Stimulated activated effector memory CD8-positive, alpha-beta T cell treated with anti-CD3 and anti-CD28 coated beads, Interleukin-12 subunit alpha, Interleukin-12 subunit beta, amount 100 ng/mL, for 72 hours (primary cell): ENCODE measurements at places on chromosomes 12 and 14.
A peak's percentile ranks its signal among the peaks of the same experiment; 100 is the strongest.

DNA sequence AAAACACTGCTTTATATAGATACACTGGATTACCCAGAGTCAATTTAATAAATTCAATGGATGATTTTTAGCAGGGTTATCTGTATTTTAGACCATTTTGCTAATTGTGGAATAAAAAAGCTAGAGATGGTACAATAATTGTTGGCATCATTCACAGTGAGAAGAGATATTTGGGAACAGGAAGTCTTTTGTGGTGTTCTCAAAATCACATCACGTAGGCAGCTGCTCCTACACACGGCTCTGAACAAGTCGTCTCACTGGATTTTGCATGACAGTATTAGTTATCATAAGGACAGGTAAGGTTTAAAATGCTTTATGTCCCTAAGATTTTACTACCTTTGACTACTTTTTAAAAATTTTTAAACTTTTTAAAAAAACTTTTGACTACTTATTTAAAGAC is 52.0 kb downstream of the PAPLN start:
- DNase-seq: no peak

DNA sequence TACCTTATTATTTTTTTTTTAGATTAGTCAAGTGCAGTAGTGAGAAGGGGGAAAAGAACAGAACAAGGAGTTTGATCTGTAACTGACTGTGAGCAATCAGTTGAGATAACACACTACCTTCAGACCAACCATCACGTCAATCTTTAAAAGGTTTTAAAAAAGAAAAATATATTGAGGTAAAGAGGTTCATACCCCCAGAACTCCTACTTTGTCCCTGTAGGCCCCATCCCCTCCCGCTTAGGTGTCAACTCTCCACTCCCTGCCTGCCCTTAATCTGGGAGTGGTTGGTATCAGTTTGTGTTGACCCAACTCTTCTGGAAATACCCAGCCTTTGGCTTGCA is 16.2 kb downstream of the MMP14 start:
- DNase-seq: no peak

DNA sequence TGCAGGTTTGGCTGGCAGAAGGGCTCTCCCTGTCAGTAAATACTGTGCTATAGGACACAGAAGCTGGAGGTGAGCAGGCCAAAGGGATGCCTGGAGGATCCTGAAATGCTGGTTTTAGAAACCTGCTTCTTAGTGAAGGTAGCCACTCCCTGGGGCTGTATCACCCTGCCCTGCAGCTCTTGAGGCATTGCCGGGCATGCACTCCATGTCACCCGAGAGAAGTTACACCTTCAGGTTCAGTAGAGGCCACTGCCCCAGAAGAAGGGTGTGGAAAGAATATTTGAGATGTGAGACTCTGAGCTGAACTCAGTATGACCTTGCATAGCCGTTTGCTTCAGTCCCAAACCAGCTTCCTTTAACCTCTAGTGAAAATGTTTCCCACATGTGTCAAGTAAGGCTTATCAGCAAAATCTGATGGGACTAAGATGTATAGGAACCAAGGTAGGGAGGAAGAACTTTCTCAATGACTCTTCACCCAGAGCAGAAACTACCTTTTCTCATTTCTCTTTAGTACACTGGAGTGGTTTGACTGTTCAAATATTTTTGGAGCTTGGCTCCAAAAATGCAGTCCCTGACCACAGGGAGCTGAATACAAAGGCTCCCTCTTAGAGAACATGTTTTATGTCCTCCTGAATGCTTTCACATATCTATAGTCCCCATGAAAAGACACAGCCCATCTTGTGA is 164.5 kb upstream of the DYRK2 start:
- no peak for DNase-seq

DNA sequence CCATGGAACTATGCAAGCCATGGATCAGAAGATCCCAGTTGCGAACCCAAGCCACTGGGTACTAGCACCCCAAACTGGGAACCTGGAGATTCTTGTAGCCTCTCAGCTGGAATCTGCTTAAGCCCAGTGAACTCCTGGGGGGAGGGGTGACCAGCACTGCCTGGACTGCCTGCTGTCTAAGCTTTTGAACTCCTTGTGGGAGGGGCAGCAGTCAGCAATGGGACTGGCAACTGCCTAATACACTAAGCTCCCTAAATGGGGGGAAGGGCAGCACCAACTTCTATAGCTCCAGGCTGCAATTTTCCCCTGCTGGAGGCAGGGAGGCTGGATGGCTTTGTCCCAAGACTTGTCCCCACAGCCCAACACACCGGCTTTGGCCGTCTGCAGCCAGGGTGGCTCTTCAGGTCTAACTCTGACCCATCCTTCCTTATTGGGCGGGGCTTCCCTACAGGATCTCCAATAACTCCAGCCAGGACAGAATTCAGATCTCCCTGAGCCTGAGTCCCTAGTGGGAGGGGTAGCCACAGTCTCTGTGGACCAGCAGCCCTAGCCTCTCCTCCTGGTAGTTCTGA is 485.1 kb downstream of the SOX5 start:
- DNase-seq: no peak

DNA sequence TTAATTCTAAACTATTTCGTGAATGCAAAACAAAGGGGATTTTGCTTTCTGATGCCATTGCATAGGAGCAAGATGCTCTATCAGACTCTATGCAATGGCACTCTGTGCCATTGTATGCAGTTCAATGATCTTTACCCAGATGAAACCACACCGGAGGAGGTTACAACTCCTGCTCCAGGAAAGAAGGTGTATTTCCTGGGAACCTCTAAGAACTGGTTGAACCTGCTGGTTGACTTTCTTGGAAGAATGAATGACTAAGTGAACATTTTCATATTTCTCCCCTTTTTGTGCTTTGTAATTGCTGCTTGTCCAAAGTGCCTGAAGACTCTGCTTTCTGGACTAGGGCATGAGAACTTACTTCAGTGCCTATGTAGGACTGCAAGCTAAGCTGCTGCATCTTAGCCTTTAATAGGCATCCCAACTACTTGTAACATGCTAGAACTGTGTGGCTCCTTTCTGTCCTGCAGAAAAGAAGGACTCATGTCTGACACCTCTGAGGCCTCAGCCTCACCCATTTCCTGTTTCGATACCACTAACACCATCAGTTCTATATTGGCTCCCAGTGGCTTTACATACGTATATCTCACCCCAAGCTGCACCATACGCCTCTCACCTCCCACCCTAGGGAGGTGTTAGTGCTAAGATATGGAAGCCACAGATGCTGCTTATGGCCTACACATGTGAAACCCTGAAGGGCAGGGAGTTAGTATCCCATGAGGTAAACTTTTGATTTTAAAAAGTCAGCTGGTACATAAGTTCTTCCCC is 193.5 kb upstream of the CNOT2 start:
- DNase-seq: peak; percentile 6

DNA sequence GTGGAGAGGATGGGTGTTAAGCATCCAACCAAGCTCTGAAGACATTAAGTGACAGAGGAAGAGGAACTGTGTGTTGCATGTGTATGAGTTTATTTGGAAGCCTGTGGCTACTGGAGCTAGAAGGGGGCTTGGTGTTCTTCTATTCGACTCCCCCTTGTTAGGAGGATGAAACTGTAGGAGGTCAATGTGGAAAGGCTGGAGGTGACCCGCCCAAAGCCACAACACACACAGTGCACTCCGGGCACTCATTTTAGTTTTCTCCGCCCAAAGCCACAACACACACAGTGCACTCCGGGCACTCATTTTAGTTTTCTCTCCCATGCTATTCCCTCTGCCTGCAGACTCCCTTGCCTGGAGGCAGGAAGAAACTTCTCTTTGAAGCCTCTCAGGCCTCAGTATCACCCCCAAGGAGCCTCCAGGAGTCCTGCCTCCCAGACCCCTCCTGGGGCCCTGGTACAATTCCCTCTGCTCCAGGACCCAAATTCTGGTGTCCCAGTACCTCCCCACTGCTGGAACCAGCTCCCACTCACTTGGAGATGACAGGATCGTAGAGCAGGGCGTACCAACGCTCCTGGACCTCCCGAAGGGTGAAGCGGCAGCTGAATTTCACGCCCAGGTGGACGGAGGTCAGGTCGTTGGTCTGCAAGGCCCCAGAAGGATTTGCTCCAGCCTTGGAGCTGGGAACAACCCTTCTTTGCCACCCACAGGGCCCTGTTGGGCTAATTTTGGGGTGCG is 3.8 kb downstream of the MCRS1 start:
- DNase-seq: no peak

GRCh38 chr14:101980700-101981099 is 16.3 kb downstream of the DYNC1H1 start:
- no peak for DNase-seq

GRCh38 chr12:27472604-27473003 is 26.1 kb downstream of the SMCO2 start:
- DNase-seq: no peak

DNA sequence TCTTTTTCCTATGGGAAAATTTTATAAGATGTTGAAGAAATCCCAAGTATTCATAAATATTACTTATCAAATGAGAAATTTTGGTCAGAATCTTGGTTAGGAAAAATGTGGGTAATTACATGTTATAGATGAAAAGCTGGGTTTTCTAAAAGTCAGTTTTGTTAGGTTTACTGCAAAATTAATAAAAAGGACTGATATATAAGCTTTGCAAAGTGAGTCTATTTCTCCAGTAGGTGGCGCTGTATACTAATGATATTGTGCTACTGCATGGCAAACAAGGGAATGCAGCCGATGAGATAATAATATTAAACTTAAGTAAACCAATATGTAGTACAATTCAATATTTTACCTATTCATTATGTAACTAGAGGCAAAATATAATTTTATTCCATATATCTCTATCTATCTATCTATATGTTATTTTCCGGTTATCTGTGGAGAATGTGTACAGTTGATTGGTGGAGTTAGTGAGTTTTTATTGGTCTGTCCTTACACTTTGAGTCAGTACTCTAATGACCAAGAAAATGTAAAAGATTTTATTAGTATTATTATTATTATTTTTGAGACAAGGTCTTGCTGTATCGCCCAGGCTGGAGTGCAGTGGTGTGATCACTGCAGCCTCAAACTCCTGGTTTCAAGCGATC is 32.9 kb downstream of the MIPOL1 start:
- DNase-seq: no peak

GRCh38 chr14:73223049-73223448 is 14.3 kb upstream of the PAPLN start:
- DNase-seq: no peak

DNA sequence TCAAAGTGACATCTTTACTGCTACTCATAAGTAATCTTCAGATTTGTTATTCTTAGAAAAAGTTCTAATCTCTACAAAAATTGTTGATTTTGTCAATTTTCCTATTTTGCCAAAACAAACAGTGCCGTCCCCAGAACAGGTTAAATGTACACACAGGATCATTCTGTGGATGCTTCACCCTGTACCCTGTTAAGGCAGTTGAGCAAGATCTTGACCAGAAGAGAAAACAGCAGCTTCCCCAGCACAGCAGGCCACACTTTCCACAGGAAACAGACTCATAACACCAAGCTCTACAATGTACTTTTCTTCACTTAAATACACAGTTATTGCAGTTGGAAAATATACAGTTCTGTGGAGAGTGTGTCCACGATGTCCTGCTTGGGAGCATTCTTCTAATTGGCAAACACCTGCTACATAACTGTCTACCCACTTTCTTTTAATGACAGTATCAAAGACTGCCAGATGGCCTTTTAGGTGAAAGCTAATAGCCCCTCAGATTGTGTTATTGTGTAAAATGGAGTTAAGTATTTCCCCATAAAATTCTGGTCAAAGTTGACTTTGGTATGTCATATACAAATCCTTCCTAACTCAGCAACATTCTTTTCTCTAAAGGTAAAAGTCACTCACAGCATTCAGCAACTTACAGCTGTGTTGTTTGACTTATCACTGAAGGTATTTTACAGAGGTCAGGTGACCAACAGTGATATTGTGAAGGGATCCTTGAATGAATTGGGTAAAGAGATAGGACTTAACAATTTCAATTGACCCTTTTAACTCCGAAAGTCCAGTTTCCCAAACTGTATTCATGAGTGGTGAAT is 77.0 kb downstream of the SEC23A start:
- no peak for DNase-seq

DNA sequence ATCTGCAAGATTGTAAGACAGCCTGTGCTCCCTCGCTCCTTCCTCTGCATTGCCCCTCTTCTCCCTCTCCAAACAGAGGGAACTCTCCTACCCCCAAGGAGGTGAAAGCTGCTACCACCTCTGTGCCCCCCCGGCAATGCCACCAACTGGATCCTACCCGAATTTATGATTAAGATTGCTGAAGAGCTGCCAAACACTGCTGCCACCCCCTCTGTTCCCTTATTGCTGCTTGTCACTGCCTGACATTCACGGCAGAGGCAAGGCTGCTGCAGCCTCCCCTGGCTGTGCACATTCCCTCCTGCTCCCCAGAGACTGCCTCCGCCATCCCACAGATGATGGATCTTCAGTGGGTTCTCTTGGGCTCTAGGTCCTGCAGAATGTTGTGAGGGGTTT is 37.4 kb downstream of the DAD1 start:
- no peak for DNase-seq

GRCh38 chr12:48013287-48013686 is 9.0 kb upstream of the COL2A1 start:
- no peak for DNase-seq

DNA sequence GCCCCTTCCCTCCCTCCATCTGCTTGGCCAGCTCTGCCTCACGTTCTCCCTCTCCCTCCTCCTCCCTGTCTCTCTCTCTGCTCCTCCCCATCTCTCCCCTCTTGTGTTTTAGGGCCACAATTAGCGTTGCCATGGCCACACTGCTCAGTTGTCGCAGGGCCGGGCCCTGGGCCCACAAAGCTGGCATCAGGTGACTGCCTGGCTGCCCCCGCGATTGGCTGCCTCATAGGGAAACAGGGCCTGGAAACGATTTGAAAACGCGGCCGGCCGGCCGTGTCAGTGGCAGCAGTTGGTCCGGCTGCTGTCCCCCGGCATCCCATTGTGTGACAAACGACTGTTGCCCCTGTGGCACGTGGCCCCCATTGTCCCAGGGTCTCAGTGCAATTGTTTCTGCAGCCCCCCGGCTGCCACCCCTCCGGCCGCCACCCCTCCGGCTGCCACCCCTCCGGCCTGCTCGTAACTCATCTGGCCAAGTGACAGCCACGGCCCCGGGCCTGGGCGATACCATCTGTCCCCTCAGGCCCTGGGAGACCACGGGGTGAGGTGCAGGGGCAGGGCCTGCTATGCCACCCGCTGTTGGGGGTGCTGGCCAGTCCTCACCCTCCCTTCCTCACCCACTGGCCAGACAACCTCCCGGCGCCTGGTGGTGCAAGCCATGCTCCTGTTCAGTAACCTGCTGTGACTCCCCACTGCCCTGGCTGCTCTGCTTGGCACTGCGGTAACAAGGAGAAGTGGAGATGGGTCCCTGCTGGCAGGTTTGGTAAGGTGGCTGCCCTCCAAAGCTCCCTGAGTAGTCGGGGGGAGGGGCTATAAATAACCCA is 17.4 kb downstream of the FOXN4 start:
- DNase-seq: no peak

DNA sequence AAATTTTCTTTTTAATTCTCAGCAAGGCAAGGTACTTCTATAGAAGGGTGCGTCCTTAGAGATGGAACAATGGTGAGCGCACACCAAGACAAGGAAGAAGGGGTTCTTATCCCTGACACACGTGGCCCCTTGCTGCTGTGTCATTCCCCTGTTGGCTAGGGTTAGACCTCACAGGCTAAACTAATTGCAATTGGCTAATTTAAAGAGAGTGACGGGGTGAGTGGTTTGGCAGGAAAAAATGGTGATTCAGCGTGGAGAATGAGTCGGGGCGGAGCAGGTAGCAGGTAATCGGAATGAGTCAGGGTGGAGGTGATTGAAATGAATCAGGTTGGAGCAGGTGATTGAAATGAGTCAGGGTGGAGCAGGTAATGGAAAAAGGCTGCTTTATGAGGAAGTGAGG is 36.3 kb upstream of the HECTD1 start:
- no peak for DNase-seq

- DNase-seq: no peak
These were observed 6.5 kb downstream of the CTDSP2 start for GRCh38 chr12:57839996-57840395.
